Stimulated activated CD8-positive, alpha-beta memory T cell treated with anti-CD3 and anti-CD28 coated beads, Interleukin-15, amount 100 ng/mL, for 48 hours (primary cell): ENCODE measurements at places on chromosomes 12 and 14.

- no peak for DNase-seq
Measured at GRCh38 chr12:5260591-5261086, 171.3 kb upstream of the NTF3 start.

DNA sequence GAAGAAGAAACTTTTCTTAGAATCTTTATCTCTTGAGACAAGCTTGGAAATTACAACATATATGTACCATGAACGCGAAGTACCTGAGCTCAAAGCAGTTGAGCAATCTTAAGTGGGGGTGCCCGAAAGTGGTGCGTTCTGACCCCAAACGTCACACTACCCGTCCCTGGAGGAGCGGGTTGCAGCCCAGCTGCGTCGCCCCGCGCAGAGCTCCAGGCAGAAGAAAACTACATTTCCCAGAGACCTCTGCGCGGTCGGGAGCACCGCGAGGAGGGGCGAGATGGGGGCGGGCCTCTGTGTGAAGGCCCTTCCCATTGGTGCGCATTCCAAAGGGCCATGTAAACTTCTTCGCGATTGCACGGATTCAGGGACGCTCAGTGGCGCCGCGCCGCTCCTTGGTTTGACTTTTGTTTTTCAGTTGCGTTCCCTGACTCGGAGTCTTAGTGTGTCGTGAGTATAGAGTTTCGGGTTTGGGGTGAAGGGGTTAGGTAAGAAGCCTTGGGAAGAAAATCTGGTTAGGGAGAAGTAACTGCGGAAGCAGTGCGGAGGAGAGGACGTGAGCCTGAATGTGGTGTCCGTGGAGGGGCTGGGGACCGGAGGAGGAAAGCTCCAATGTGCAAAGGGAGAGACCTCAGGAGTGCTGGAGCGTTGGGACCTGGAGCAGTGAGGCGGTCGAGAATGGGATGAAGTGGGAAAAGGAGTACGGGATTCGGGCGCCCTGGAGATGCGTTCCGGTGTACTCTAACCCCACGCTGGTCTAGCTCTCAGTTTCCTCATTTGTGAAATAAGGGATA, at the start of gene CCDC77:
CCDC77 (plus strand) TSS at position 410 of the 794 bp plus-strand sequence. CDS start 7,740 bp downstream, outside the sequence.
- DNase-seq: peak; percentile 90

- no peak for DNase-seq
Measured at GRCh38 chr14:68709007-68709406, 83.9 kb downstream of the ZFP36L1 start.

DNA sequence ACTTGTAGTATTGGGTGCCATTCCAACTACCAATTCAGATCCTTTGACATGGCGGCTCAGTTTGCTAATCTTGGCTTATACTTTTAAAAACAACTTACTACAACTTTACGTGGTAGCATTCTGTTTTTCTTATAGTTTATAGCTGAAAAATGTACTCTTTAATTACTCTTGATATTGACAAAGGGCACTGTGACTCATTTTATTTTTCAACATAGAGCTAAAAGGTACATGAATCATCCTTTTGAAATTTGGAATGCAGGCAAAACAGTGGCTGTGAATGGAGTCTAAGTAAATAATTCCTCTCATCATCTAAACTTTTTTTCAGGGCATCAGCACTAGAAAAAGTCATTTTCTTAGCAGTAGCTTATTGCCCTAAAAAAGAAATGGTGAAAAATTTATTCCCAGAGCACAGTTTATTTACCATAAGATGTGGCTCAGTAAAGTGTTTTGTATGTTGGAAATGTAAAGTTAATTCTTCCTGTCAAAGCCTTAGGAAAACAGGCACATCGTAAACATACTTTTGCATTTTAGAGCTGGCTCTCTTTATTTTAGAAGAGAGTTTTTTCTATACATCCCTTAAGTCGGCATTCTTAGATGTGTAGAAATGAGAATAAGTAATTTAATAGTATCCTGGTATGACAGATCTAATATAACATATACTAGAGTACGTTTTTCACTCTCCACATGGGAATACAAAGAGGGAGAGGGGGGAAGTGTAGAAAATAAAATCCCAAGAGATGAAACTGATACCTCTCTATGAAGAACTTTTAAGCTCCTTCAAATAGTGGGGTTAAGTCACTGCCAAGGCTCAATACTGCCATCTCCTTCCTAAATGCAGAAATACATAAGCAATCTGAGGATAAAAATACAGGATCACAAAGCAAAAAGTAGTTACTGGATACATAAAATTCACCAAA, 55.2 kb downstream of the SLC25A21 start:
- DNase-seq: no peak

DNA sequence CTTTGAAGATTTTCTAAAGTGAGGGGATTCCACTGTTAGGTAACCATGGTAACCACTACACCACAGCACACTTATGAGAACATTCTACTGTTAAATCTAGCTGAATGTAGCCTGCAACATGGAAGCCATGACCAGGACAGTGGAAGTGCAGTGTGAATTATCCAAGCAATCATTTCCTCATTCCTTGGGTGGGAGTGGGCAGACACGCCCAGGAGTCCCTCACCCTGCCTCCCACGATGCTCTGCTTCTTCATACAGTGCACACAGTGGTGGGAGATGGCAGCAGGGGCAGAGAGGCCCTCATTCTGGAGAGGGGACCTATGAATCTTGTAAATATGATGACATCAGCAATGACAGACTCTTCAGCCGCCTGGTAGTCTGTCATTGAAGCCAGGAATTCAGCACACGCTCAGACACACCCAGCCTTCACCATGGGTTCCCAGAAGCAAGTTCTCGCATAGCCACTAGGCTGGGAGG, 70.1 kb upstream of the HOXC13 start:
- DNase-seq: no peak

- DNase-seq: no peak
Measured at GRCh38 chr14:99270458-99271220, 1.4 kb downstream of the BCL11B start.

DNA sequence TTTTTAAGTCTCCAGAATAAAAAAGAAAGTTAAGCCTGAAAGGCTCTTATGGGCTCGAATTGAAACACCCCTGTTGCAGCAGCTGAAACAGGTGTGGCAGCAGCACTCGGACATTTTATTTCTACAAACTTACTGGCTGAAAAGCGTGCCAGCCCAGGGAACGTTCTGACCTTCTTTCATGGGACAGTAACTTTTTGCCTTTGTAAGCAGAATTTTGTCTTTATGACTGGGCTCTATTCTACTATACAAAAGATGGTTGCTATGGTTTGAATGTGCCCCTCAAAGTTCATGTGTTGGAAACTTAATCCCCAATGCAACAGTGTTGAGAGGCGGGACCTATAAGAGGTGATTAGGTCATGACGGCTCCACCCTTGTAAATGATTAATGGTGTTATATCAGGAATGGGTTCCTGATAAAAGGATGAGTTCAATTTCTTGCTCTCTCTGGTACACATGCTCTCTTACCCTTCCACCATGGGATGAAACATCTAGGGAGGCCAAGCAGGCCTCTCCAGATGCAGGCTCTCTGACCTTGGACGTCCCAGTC, 52.7 kb downstream of the PELI2 start:
- DNase-seq: no peak

- peak; percentile 72 for DNase-seq
Measured at GRCh38 chr12:50059440-50060119, 2.2 kb downstream of the ASIC1 start.

DNA sequence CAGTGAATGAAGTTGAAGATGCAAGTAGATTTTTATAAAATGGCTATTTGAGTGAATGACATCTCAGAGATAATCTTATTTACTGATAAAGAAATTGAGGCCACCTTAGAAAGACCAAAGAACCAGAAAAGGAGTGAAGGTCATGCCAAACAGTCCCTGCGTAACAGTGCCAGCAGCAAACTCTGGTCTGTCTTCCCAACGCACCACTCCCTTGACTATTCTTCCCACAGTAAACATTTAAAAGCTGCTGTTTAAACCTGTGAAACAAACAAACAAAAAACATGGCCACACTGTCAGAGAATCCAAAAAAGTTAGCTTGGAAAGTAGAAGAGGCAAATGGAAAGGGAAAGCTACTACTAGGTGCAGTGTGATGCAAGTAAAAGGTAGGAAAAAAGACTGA, 1.5 kb upstream of the PRPF39 start:
- DNase-seq: no peak

DNA sequence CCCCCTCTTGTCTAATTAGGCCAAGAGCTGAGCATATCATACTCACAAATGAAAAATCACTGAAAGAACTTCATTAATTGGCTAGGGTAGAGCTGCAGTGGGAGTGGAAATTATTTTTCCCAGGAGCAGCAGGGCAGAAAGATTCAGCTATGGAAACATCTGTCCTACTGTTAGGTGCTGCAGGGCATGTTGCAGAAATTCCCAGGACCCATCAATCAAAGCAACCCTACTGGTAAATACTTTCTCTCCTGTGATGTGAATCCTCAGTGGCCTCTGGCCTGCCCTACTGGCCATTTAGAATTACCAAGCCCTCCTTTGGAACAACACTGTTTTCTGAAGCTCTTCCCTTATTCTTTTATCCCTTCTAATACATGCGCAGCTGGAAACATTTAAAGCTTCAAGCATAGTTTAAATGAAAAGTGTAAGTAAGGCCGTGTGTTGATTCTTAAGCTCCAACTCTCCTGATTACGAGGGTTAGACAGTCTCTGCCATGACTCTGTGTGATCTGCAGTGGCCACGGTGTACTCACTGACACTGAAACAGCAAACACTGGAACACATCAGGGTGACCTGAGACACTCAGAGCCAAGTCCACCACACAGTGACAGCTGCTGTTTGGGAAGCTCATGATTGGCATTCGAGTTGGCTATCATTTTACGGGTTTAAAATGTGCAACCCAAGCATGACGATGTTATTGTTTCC, 62.6 kb upstream of the TMCC3 start:
- DNase-seq: no peak

- no peak for DNase-seq
Measured at GRCh38 chr12:131273291-131273845, 319.7 kb downstream of the ADGRD1 start.

DNA sequence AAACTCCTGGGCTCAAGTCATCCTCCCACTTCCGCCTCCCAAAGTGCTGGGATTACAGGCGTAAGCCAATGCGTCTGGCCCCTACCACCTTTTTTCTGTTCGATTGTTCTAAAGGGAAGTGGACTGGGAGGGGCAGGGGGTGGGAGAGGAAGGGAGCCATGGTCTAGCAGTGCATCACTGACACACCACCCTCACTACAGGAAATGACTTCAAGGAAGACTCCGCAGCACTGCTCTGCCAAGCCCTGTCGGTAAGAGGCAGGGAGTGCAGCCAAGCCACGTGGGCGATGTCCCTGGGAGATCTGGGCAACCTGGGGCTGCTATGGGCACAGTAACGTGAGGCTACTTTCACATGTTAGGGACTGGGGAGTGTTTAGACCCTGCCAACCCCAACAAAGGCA, 18.0 kb downstream of the LRRC74A start:
- DNase-seq: peak; percentile 28

- no peak for DNase-seq
Measured at GRCh38 chr14:73162251-73162650, 25.9 kb downstream of the PSEN1 start.

- no peak for DNase-seq
Measured at GRCh38 chr12:27709932-27710591, 570 bp upstream of the MRPS35 start.

- DNase-seq: no peak
Measured at GRCh38 chr12:125245581-125246557, 180.6 kb downstream of the AACS start.

GRCh38 chr12:24360057-24360456, 410.6 kb upstream of the SOX5 start:
- DNase-seq: no peak

- DNase-seq: no peak
Measured at GRCh38 chr14:99431986-99432385, 48.7 kb downstream of the SETD3 start.

DNA sequence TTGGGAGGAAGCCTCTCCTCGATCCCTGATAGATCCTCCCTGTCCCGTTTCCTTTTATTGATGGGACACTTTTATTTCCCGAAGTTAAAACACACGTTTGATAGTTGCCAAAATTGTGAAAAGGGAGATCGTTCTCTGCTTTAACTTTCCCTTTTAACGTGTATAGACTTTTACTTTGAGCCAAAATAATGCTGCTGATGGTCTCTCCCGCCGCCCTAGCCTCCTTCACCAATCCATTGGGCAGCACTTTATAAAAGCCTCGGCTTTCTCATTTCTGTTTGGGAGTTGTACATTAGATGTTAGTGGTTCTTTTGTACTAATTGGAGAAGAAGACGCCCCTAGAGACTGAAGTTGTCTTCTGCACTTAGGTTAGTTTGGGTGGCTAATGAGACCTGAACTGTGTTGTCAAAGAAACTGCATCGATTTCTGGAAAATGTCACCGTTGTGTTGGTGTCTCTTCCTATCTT, 1.4 kb downstream of the TMTC2 start:
- no peak for DNase-seq

DNA sequence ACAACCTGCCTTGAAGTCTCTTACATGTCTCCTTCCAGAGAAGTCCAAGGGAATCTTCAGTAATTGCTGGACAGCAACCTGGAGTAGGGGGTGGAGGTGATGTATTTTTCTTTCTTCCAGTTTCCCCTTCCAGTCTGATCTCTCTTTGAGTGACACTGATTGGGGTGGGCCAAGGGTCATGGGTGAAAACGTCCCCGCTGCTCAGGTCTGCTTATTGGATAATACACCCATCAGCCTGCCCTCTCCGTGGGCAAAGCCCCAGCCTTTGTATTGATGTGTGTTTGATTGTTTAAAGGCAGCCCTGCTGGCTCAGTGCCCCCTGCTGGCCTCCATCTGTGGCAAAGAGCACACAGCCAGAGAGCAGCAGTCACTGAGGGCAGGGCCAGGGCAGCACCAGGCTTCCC, 35.7 kb upstream of the ATP2A2 start:
- peak; percentile 6 for DNase-seq

GRCh38 chr14:58598028-58598803, 39.5 kb upstream of the DACT1 start:
- no peak for DNase-seq

GRCh38 chr14:64053694-64054669, 201.2 kb downstream of the SYNE2 start:
- DNase-seq: no peak

DNA sequence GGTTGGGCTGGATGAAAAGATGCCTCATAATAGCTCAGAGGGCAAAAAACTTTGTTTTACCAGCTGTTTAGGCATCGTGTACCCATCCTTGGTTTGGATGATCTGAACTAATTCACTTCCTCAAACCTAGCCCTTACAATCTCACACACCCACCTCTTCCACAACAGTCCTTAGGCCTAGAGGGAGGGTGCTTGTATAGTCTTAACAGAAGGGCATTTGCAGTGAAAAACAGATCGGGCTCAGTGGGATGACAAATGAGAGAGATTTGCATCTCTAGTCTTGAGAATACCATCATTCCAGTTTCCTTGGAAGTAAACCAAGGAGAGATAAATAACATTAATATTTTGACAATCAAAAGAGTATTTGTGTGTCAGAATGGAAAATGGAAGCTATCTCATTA, 11.0 kb downstream of the SLCO1A2 start:
- DNase-seq: no peak
